ENCODE measurements at places on chromosomes 16 and 17. TPM values are rescaled to one million over a fixed set of nuclear protein-coding genes. Genes with fewer than 3 reads are reported as not detected.
A peak's percentile ranks its signal among the peaks of the same experiment; 100 is the strongest.

- peak; percentile 83 for DNase-seq
- H3K4me1 ChIP-seq, result 0 out of 2 replicates have a peak, but pooled peaks cover 7% of the 10 kb centered on the region
- no peaks in the 10 kb centered on the region for H3K36me3 ChIP-seq
- H3K4me3 ChIP-seq, result peak overlapping the region; percentile 49
- no peak overlapping the region for H3K27ac ChIP-seq
- H3K27me3 ChIP-seq, result peaks cover 81% of the 10 kb centered on the region
Observed at GRCh38 chr17:80477647-80478478, 1.5 kb upstream of the NPTX1 start.

DNA sequence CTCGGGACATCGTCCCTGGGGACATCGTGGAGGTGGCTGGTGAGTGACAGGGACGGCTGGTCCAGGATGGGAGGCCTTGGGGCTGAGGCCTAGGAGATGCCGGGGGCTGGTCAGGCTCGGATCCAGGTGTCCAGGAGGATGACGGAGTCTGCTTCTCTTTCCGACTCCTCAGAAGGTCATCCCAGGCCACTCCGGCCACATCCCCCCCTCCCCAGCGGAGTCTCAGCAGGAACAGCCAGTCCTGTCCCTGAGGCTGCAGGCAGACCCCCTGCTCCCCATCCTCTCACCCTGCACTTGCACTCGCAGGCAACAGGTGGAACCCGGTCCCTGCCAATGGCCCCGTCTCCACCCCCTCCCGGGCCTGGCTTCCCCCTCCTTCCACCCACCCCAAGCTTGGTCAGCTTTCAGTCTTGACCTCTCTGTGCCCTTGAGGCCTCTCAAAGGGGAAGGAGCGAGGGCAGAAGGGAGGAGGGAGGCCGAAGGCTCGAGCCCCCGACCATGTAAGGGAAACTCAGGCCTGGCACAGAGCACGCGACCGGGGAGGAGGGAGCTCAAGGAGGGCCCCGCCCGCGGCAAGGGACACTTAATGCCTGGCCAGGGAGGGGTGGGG lies 4.4 kb downstream of the ATP2A1 start:
- no peak overlapping the region for H3K27ac ChIP-seq
- no peak overlapping the region for H3K4me3 ChIP-seq
- H3K4me1 ChIP-seq, result peaks cover 4% of the 10 kb centered on the region
- no peaks in the 10 kb centered on the region for H3K27me3 ChIP-seq
- no peak for DNase-seq

DNA sequence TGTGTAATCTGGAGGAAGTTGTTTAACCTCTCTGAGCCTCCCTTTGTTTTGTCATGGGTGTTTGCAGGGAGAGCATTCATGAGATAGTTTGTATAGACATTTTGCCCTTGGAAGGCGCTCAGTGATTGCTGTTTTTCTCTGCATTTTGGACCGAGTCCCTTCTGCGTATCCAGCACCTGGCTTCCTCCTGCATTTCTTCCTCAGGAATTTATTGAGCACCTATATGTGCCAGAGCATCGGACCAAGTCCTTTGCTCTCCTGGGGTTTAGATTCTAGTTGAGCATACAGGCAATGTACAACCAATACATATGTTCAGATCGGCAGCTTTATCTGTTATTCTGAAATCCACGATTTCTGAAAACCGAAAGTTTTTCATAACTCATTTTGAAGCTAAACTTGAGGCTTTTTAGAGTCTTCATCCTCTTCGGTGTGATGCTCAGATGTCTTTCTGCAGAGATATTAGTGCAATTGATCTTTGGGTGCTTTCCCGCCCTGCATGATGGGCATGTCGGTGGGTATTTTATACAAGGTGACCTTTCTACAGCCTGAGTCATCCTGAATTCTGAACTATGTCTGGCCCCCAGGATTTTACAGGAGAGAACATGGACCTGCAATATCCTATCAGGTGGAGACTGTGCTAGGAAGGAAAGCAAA lies 4.1 kb downstream of the IL4R start:
- H3K4me3 ChIP-seq, result no peak overlapping the region
- no peak for DNase-seq
- no peak overlapping the region for H3K27ac ChIP-seq
- no peaks in the 10 kb centered on the region for H3K27me3 ChIP-seq
- no peaks in the 10 kb centered on the region for H3K36me3 ChIP-seq

GRCh38 chr16:63563819-63564505 lies 1527.7 kb upstream of the CDH8 start:
- no peaks in the 10 kb centered on the region for H3K36me3 ChIP-seq
- H3K27ac ChIP-seq, result no peak overlapping the region
- no peaks in the 10 kb centered on the region for H3K4me1 ChIP-seq
- H3K4me3 ChIP-seq, result no peak overlapping the region
- no peaks in the 10 kb centered on the region for H3K27me3 ChIP-seq

DNA sequence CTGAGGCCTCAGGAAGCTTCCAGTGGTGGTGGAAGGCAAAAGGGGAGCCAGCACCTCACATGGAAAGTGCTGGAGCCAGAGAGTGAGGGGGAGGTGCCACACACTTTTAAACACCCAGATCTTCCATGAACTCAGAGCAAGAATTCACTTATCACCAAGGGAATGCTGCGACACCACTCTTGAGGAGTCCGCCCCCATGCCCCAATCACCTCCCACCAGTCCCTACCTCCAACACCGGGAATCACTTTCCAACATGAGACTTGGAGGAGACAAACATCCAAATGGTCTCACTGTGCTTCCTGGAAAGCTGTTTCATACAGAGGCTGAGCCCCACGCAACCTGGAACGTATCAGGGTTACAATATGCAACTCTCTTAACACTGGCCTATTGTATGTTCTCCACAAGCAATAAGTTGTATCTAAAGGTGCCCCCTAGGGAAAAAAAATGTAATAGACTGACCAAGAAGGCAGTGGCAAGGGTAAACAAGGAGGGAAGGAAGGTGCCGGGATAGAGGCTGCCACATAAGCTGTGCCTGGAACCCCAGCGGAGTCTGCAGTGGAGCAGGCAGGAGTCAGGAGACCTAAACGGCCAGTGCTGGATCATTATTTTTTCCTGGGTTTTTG lies 106.7 kb upstream of the FOXF1 start:
- no peak overlapping the region for H3K4me3 ChIP-seq
- H3K4me1 ChIP-seq, result peaks cover 5% of the 10 kb centered on the region
- H3K27me3 ChIP-seq, result peaks cover 4% of the 10 kb centered on the region
- no peaks in the 10 kb centered on the region for H3K36me3 ChIP-seq
- DNase-seq, result peak; percentile 24

- no peak overlapping the region for H3K4me3 ChIP-seq
- no peak overlapping the region for H3K27ac ChIP-seq
- no peak for DNase-seq
Observed at GRCh38 chr16:2142942-2143877, 5.2 kb upstream of the RAB26 start.

DNA sequence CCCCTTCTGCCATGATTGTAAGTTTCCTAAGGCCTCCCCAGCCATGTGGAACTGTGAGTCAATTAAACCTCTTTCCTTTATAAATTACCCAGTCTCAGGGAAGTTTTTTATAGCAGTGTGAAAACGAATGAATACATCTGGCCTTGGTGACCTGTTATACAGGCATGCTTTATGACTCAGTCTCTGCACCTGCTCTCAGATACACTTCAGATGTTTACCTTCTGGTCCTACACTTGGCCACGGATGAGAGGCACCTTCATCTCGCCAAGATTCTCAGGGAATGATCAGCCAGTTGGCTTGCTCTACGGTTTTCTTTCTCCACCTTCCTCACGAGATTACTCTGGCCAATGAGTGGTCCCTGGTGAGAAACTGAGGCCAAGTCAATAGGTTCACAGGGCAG lies 304.7 kb downstream of the CA10 start:
- no peak overlapping the region for H3K4me3 ChIP-seq
- no peak overlapping the region for H3K27ac ChIP-seq
- H3K4me1 ChIP-seq, result no peaks in the 10 kb centered on the region
- H3K27me3 ChIP-seq, result no peaks in the 10 kb centered on the region
- H3K36me3 ChIP-seq, result no peaks in the 10 kb centered on the region
- DNase-seq, result no peak

DNA sequence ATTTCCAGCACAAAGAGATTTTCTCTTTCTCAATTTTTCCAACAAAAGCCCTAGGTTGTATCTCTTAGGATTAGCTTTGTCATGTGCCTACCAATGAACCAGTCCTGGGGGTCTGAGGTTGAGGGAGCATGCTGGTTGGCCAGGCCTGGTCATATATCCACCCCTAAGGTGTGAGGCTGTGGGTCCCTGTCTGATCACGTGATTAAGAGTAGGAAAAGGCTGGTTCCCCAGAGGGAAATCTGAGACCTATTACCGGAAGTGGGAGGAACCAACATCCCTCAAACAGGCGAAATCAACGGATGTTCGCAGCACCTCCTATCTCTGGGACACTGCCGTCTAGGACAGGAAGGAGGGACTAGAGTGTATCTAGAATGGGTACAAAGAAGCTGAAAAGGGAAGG lies 185.7 kb upstream of the IRX5 start:
- H3K4me3 ChIP-seq, result no peak overlapping the region
- no peaks in the 10 kb centered on the region for H3K4me1 ChIP-seq
- H3K36me3 ChIP-seq, result no peaks in the 10 kb centered on the region
- no peak overlapping the region for H3K27ac ChIP-seq
- H3K27me3 ChIP-seq, result peaks cover 8% of the 10 kb centered on the region
- DNase-seq, result no peak

GRCh38 chr16:53689636-53690035 lies 14.0 kb downstream of the RPGRIP1L start:
- DNase-seq, result peak; percentile 63
- peak overlapping the region; percentile 14 for H3K27ac ChIP-seq
- H3K4me3 ChIP-seq, result no peak overlapping the region
- H3K36me3 ChIP-seq, result peaks cover 41% of the 10 kb centered on the region
- peaks cover 13% of the 10 kb centered on the region for H3K4me1 ChIP-seq

GRCh38 chr16:81715358-81716196 lies 63.5 kb upstream of the PLCG2 start:
- no peak overlapping the region for H3K4me3 ChIP-seq
- H3K27ac ChIP-seq, result no peak overlapping the region
- H3K4me1 ChIP-seq, result peaks cover 10% of the 10 kb centered on the region
- DNase-seq, result no peak
- no peaks in the 10 kb centered on the region for H3K36me3 ChIP-seq

GRCh38 chr16:49660626-49661025 lies 195.3 kb downstream of the ZNF423 start:
- 0 out of 2 replicates have a peak, but pooled peaks cover 3% of the 10 kb centered on the region for H3K4me1 ChIP-seq
- DNase-seq, result no peak
- no peaks in the 10 kb centered on the region for H3K36me3 ChIP-seq
- no peak overlapping the region for H3K4me3 ChIP-seq
- H3K27ac ChIP-seq, result no peak overlapping the region

- H3K36me3 ChIP-seq, result no peaks in the 10 kb centered on the region
- H3K4me3 ChIP-seq, result no peak overlapping the region
- H3K4me1 ChIP-seq, result peaks cover 35% of the 10 kb centered on the region
- peak; percentile 93 for DNase-seq
- peak overlapping the region; percentile 33 for H3K27ac ChIP-seq
Observed at GRCh38 chr17:55433629-55434422, 12.2 kb upstream of the MMD start.

- H3K4me1 ChIP-seq, result peaks cover 6% of the 10 kb centered on the region
- H3K27me3 ChIP-seq, result no peaks in the 10 kb centered on the region
- DNase-seq, result no peak
- no peak overlapping the region for H3K4me3 ChIP-seq
- no peaks in the 10 kb centered on the region for H3K36me3 ChIP-seq
- H3K27ac ChIP-seq, result no peak overlapping the region
Observed at GRCh38 chr16:67397812-67398545, 4.7 kb upstream of the TPPP3 start.

Gene BAIAP2
- total RNA-seq, result 31.7 TPM

Gene TP53TG3D
- total RNA-seq, result not detected

Gene GCGR
- not detected for total RNA-seq

Gene IL17C
- total RNA-seq, result not detected

Gene TMEM88
- total RNA-seq, result not detected

Data from GM23248 (cell line).